ENCODE measurements at places on chromosomes 6 and 20.

- DNase-seq, result no peak
These were observed 42.4 kb upstream of the PLCB1 start for GRCh38 chr20:8089668-8090067.

- no peak for DNase-seq
These were observed 232.6 kb downstream of the TMEM242 start for GRCh38 chr6:157090736-157091135.

DNA sequence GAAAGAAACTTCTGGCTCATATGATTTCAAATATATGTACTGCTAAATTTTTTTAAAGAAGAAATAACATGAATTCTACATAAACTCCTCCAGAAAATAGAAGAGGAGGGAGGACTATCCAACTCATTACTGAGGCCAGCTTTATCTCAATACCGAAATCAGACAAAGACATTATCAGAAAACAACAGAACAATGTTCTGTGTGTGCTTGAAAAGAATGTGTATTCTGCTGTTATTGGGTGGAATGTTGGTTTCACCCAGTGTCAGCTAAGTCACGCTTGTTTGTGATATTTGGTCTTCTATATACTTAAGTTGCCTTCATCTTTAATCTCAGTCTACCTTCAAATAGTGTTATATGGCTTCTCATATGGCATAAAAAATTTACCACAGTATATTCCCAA is 18.6 kb upstream of the ELOVL2 start:
- DNase-seq, result no peak

DNA sequence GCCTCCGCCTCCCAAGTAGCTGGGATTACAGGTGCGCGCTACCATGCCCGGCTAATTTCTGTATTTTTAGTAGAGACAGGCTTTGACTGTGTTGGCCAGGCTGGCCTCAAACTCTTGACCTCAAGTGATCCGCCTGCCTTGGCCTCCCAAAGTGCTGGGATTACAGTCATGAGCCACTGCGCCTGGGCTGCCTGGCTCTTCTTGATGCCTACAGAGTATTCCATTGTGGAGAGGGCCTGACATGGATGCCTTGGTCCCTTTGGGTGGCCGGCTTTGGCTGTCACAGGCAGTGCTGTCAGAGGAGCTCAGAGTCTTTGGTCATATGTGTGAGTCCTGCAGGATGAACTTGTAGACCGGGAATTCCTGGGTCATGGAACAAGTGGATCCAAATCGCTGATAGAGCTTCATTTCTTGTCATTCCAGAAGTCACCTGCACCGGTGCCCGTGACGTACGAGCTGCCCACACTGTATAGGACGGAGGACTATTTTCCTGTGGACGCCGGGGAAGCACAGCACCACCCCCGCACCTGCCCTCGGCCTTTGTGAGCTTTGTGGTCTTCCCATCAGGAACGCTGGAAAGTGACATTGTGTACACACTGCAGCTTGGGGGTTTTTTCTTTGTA is 55.1 kb downstream of the ADNP start:
- no peak for DNase-seq

- DNase-seq, result no peak
These were observed 45.6 kb downstream of the BLTP3A start for GRCh38 chr6:34837528-34837927.

DNA sequence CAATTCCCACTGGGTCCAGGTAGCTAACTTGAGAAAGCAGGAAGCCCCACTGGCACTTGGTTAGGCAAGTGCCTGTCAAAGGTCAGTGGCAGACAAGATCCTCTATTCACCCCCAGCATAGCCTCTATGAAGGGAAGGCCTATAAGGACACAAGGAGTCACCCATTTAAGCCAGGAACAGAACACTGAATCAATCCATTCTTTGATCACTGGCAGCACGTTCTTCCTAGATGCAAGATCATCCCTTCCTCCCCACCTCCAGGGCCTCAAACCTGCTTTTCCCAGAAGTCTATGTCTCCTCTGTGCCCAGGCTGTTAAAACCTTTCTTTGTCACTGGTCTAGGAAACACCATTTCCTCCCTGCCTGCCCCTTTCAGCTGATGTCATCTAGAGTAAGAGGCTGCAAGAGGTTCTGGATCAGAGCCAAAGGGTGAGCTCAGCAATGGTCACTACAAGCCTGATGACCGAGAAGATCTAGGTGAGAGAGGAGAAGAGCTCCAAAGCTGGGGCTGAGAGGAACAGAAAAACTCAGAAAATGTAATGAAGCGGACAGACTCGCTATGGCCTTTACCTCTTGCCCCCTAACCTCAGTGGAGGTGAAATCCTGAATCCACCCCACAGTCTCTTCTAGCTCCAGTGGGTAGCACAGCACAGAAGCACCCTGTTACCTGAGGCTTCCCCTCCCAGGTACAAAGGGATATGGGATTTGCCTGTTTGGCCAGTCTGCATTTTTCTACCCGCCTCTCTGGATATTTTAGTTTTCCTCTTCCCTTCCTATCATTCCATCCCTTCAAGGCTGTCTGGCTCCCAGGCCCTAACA is 1.8 kb downstream of the GTPBP2 start:
- DNase-seq, result peak; percentile 36

- no peak for DNase-seq
These were observed 13.4 kb upstream of the OCSTAMP start for GRCh38 chr20:46563860-46564221.

DNA sequence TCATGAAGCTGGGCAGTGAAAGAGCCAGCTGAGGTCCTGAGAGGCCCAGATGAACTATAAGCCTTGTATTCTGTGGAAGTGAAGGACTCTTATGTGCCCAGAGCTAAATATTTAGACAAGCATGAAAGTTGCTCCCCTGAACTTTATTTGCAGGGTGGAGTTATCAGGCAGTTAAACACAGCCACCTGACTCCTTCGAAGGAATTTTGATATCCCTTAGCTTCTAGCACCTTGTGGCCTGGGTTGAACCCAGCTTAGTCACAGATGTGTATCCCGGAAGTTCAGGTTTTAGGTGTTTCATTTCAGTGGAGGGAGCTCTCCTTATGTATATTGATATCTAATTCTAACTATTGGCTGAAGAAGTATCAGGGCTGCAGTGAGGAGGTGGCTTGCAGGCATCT is 20.4 kb downstream of the NR2E1 start:
- DNase-seq, result no peak

DNA sequence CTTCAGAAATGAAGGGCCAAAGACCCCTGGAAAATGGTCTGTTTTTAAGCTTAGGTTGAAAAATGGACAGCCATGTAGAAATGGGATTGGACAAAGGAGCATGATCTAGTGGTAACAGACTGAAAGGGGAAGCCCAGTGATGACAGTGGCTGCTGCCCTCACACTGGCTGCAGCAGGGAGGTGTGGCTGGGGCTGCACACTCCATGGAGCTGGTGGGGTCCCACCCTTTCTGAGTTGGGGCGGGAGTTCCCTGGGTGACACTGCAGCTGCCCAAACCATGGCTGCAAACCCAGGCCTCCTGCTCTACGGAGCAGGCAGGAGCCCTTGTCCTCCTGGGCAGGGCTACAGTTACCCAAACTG is 8.5 kb upstream of the PACSIN1 start:
- DNase-seq, result no peak

GRCh38 chr20:16459019-16459700 is 114.1 kb downstream of the KIF16B start:
- no peak for DNase-seq

GRCh38 chr6:22657352-22657980 is 88.1 kb downstream of the HDGFL1 start:
- no peak for DNase-seq

DNA sequence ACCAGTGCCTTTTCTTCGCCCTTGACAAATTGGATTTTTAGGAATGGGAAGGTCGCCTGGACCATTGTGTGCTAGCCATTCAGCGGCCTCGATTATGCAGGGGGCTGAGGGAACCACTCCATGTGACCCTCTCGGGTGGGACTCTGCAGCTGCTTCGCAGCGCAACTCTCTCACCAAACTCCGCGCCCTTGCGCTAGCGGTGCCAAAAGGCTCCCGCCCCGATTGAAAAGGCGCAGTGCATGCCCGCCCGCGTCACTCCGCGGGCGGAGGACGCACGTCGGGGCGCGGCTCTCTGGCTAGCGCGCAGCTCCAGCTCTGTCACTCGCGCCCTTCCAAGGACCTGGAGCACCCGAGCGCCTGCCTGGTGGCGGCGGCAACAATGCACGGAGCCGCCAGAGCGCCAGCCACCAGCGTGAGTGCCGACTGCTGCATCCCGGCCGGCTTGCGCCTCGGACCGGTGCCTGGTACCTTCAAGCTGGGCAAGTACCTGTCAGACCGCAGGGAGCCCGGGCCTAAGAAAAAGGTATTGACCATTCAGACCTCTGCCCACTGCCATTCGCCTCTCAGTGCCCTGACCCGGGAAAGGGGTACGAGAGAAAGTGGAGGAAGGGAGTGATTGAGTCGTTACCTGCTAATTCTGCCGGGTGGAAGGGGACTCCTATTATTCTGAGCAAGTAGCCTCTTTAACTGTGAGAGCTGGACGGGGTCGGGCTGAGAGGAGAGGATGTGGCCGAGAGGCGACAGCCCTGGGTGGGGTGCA is at the start of gene PRDM13:
TSS of gene PRDM13 (plus strand) at position 178 of the 760 bp plus-strand sequence. CDS start at position 380, 202 bp downstream.
- DNase-seq, result no peak

DNA sequence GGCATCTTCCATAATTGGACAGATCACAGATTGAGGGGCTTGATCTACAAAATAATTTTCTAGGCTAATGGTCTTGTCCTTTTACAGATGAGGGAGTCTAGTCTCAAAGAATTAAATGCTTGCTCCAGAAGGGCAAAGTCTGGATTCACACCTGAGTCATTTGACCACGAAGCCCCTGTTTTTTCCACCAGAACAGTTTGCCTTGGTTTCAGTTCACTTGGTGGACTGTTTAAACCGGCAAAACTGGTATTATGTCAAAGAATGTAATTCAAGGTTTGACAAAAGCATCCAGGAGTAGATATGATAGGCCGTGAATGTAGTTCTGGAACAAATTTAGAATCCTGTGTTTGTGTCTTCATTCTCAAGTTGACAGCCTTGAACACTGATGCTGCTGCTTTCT is 3.3 kb downstream of the MYO6 start:
- DNase-seq, result no peak

- DNase-seq, result no peak
These were observed 151.0 kb downstream of the VEGFA start for GRCh38 chr6:43921039-43921438.

GRCh38 chr6:78517399-78517798 is 350.0 kb upstream of the IRAK1BP1 start:
- DNase-seq, result no peak

DNA sequence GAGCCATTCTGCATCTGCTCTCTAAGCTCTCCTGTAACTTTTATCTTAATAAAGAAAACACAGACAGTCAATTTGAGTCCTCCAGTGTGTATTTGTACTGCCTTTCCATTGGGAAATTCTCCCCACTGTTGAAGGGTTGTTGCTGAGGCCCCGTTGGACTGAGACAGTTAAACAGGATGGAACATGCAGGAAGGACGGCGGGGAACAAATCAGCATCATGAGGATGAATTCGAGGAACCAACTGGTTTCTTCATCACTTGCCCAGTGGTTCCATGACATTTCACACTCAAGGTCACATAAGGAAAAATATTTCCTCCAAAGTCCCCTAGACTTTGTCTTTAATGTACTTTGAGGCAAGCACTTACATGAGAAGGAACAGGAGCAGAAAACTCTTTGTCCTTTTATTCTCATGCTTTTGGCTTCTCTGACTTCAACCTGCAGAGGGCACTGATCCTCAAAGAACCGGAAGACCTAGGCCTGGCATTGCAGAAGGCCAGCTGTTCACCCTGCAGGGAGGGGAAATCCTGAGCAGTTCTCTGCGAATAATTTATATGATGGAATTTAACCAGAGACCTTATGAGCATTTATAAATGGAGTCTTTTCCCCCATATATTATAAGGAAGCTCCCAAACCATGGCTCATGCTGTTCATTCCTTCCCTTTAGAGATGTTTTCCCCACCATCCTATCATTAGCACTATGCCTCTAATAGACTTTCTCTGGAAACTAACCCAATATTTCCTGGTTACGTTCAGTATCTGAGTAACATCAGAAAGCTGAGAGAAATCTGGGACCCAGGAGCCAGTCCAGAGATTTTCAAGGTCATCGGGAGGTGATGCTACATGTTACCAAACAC is 55.2 kb upstream of the ADGRF1 start:
- peak; percentile 74 for DNase-seq

- no peak for DNase-seq
These were observed 677.6 kb downstream of the KIF16B start for GRCh38 chr20:15895560-15896084.

GRCh38 chr20:21237956-21238799 is 65.0 kb upstream of the XRN2 start:
- no peak for DNase-seq

GRCh38 chr20:32365564-32365963 is 7.4 kb downstream of the ASXL1 start:
- DNase-seq, result no peak

- DNase-seq, result no peak
These were observed at the start of gene SPTLC3 for GRCh38 chr20:13008761-13009681. TSS of gene SPTLC3 (plus strand) at chr20:13008972. CDS start at chr20:13009268, 296 bp downstream.

GRCh38 chr6:150267686-150268561 is 100.9 kb upstream of the IYD start:
- no peak for DNase-seq

DNA sequence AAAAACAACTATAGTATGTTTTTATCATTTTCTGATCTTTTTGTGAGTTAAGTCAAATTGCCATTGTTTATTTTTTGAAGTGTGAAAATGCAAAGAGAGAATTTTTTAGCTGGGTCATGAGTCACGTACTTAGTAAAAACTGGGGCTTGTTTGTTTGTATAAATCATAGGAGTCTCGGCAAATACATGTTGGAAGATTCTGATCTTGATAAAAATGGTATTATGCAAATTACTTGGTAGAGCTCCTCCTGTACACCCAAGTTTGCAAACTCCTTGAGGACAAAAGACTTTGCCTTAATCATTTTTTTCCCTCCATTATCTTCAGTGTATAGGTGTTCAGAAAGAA is 25.8 kb downstream of the TBPL1 start:
- DNase-seq, result no peak

DNA sequence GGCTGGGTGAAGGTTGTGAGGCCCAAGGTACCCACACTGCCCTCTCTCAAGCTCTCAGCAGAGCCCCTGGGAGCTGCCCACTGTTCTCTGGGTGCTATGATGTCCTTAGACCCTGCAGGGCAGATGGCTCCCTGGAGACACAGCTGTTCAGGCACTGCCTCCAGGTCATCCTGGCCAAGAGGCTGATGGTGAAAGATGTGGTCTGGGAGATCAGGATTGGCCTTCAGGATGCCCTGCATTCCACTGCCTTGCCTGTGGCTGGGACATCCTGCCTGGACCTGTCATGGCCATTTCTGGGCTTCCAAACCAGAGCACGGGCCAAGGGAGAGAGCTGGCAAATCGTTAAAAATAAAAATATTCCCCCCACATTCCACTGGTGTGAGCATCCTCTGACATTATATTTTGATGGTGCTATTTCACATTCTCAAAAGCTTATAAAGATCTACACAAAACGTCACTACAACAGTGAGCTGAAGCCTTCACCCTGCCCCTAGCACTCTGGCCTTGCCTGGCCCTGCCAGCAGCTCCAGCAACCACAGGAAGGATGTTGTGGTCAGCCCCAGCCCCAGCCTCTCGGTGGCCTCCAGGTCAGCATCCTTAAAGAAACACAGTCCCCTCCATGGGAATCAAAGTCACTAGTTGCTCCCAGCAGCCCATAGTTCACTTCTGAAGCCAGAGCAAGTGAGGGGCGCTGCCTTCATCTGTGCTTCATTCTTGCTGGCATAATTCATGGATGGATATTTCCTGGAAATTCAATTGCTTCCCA is 13.5 kb upstream of the KCNK16 start:
- DNase-seq, result no peak

GRCh38 chr20:43983359-43983758 is 68.7 kb downstream of the TOX2 start:
- DNase-seq, result peak; percentile 55

All from HEK293T (cell line).